ENCODE measurements at places on chromosomes 4 and X. TPM values are rescaled to one million over a fixed set of nuclear protein-coding genes. Genes with fewer than 3 reads are reported as not detected.
A peak's percentile ranks its signal among the peaks of the same experiment; 100 is the strongest.

Gene USP17L18
- not detected for total RNA-seq

DNA sequence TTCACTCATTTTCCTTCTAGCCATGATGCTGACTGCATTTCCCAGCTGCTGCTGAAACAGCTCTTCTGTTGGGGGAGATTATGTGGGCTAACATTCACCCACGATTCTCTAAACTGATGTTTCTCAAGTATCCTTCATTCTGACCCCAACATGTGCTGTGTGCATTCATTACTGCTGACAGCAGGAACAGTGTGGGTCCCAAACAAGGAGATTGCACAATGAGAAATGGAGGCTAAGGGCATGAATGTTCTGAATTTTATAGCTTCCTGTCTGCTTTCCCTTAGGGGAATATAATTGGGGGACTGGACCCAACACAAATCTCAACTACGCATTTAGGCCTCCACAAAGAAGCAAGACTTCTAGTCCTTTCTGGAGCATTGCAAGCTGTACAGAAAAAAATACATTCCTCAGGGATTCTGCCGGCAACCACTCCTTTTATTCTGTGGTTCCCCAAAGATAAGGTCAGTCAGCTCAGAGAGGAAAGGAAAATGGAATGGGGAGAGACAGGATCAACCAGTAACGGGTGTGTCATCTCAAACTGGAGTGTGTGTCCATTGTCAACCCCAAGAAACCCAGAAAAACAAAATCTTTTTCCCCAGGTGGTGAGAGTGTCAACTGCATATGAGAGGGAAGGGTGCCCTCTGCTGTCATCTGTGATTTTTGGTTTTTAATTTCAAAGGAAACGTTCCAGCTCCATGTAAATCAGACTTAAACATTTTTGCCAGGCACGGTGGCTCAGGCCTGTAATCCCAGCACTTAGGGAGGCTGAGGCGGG, 81.5 kb upstream of the EGFL6 start:
- peak; percentile 49 for DNase-seq

DNA sequence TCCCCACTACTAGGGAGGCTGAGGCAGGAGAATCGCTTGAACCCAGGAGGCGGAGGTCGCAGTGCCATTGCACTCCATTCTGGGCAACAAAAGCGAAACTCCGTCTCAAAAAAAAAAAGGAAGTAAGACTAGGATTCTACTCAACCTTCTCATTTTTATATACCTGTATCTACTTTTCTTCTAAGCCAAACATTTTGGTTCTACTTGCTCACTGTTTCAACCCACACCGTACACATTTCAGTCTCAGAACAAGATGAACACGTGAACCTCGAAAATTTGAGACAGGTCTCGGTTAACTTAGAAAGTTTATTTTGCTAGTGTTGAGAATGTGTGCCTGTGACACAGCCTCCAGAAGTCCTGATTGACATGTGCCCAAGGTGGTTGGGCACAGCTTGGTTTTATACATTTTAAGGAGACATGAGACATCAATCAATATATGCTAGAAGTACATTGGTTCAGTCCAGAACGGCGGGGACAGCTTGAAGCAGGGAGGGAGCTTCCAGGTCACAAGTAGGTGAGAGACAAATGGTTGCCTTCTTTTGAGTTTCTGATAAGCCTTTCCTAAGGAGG, 3.7 kb downstream of the ADD1 start:
- no peak for DNase-seq

Gene RHOXF2
- not detected for total RNA-seq

GRCh38 chr4:156941940-156942548, 29.6 kb downstream of the PDGFC start:
- no peak for DNase-seq

GRCh38 chr4:73222466-73223257, 35.9 kb downstream of the ANKRD17 start:
- DNase-seq, result peak; percentile 62

DNA sequence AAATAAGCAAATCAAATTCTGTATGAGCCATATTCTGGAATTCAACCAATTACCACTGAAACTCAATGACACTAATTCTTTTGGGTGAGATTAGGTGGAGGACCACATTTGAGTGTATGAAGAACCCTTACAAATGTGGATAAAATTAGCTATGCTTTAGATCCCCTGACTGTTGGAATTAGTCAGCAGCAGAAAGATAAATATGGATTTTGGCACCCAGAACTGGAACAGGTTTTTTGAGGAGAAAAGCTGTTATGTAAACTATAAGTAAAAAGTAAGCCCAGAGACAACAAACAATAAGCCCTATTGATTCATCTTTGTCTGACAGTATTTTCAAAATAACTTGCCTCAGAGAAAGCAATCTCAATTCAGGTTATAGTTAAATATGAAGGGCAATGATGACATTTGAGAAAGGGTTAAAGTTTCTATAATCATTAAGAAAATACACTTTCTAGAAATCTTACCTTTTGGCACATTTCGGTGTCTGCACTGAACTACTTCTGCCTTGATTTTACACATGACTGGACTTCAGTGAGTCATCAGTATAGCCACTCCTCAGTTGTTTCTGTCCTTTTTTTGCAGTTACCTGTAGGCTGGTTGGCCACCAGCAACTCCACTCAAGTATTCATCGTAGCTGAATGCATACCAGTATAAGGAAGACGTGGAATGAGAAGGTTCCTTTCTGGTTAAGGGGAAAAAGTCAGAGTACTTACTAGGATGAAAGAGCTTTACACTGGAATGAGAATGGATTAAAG, 80.0 kb downstream of the KCTD8 start:
- DNase-seq, result no peak

- DNase-seq, result peak; percentile 9
Observed at GRCh38 chr4:11765849-11766453, 337.3 kb upstream of the HS3ST1 start.

DNA sequence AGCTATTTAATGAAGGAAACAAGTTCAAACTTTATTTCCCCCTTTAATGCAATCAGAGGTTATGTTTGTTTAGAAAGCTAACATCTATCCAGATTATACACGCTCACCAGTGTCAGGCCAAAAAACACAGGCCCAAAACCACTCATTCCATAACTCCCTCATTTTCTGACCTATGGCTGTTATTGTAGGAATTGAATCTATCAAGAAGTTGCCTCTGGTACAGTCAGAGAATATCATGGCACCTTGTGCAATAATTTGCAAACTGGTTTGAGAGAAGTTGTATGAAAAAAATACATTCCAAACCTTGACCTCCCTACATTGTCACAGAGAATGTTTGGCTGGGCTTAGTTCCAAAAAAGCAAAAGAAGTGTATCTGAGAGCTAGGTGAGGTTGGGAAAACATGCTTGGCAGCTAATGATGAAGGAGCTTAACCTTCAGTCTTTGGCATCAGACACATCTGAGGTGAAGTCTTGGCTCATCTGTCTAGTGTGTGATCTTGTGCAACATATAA, 591.0 kb downstream of the ANKRD50 start:
- DNase-seq, result no peak

Data from activated T-cell treated with anti-CD3 and anti-CD28 coated beads, Interleukin-2, amount 50 U/mL, for 72 hours (primary cell).